Spinal cord (tissue), 10 donors: ENCODE measurements at places on chromosomes 2 and 18. TPM values are rescaled to one million over a fixed set of nuclear protein-coding genes. Genes with fewer than 3 reads are reported as not detected.

The POTEC gene
- total RNA-seq: not detected

The CD207 gene
- total RNA-seq: not detected

The ATP6V1C2 gene
- total RNA-seq: 0.77 TPM

The LOXHD1 gene
- 0.22 TPM for total RNA-seq

The LIMS3 gene
- 6.9 TPM for total RNA-seq

The METTL8 gene
- total RNA-seq: 25.9 TPM

The SAG gene
- total RNA-seq: 0.69 TPM

The NAT8 gene
- not detected for total RNA-seq

The SP3 gene
- 130 TPM for total RNA-seq

The GAL3ST2 gene
- 0.50 TPM for total RNA-seq

The MDH1 gene
- 225 TPM for total RNA-seq

The MZT2B gene
- total RNA-seq: 58.7 TPM

The MTCL1 gene
- total RNA-seq: 11.3 TPM

The SCN2A gene
- 24.2 TPM for total RNA-seq

The CNTNAP5 gene
- 32.9 TPM for total RNA-seq

The DAPL1 gene
- 0.89 TPM for total RNA-seq

The LRRC30 gene
- total RNA-seq: not detected

The SLC20A1 gene
- total RNA-seq: 33.0 TPM

The DNER gene
- total RNA-seq: 179 TPM

The ANKRD53 gene
- 0.69 TPM for total RNA-seq

The C2orf81 gene
- 1.2 TPM for total RNA-seq

The CCDC74A gene
- total RNA-seq: 7.0 TPM

The RAB6D gene
- 0.88 TPM for total RNA-seq

The TFCP2L1 gene
- 0.50 TPM for total RNA-seq

The CFC1 gene
- total RNA-seq: 3.3 TPM

The GALNT14 gene
- total RNA-seq: 4.6 TPM

The METTL5 gene
- 40.8 TPM for total RNA-seq

The EDAR gene
- total RNA-seq: 0.66 TPM

The AGFG1 gene
- 72.4 TPM for total RNA-seq

The EVX2 gene
- 0.59 TPM for total RNA-seq

The B4GALT6 gene
- 15.2 TPM for total RNA-seq

The CNGA3 gene
- total RNA-seq: 4.9 TPM

The MDH1B gene
- 14.4 TPM for total RNA-seq

The ATP6V1B1 gene
- not detected for total RNA-seq

The PIEZO2 gene
- total RNA-seq: 30.2 TPM

The POLR1A gene
- total RNA-seq: 11.1 TPM

The CDH2 gene
- total RNA-seq: 58.9 TPM

The TSHZ1 gene
- 17.1 TPM for total RNA-seq

The UGT1A1 gene
- not detected for total RNA-seq

The CLASP1 gene
- total RNA-seq: 51.7 TPM

The OTX1 gene
- total RNA-seq: 0.44 TPM

The AFF3 gene
- total RNA-seq: 44.6 TPM

The HOXD9 gene
- total RNA-seq: 0.22 TPM

The ERBB4 gene
- 21.6 TPM for total RNA-seq

The SMYD1 gene
- 0.06 TPM for total RNA-seq

The IL1A gene
- 0.99 TPM for total RNA-seq

The ALPI gene
- total RNA-seq: not detected

The CERKL gene
- 2.6 TPM for total RNA-seq

The TCF23 gene
- total RNA-seq: 0.06 TPM

The CPO gene
- 0.33 TPM for total RNA-seq
